Astrocyte (in vitro differentiated cells and primary cell): ENCODE measurements at places on chromosomes 5 and 9. TPM values are rescaled to one million over a fixed set of nuclear protein-coding genes. Genes with fewer than 3 reads are reported as not detected.
A peak's percentile ranks its signal among the peaks of the same experiment; 100 is the strongest.

DNA sequence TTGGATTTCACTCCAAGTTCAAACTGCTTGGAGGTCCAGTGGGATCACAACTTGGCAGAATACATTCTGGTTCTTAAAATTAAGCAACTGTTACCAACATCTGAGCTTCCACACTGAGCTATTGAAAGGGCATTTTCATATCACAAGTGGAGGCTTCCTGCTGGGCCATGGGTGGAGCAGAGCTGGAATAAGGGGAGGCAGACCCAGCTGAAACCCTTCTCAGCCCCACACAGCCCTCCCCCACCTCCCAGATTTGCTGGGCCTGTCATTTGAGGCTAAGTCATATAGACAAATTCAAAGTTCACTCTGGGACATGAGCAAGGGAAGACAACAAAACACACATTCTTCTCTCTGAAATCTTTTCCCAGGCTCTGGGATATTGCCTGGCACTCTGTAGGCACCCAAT, 79.9 kb downstream of the ACTL7B start:
- no peak for DNase-seq
- H3K27me3 ChIP-seq = peaks cover 59% of the 10 kb centered on the region
- H3K4me1 ChIP-seq = peaks cover 12% of the 10 kb centered on the region
- H3K4me3 ChIP-seq = no peak overlapping the region
- H3K36me3 ChIP-seq = no peaks in the 10 kb centered on the region

DNA sequence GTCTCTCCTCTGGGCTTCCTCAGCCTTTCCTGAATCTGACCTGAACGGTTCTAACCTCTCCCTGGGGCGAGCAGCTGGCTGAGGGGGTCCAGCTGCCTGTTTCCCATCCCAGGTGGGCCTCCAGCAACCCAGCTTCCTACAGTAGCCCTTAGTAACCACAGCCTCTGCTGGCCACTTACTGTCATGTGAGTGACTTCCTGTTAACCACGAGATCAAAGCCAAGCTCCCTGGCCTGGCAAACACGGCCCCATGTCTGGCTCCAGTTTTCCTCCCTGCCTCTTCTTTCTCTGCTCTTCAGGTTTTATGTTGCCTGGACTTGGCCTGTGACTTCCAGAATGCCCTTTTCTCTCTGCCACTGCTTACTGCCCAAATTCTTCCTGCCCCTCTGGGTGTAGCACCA, 47.2 kb upstream of the DAB2IP start:
- no peaks in the 10 kb centered on the region for H3K36me3 ChIP-seq
- H3K27ac ChIP-seq = no peak overlapping the region
- peaks cover 15% of the 10 kb centered on the region for H3K27me3 ChIP-seq
- peak; percentile 15 for DNase-seq
- no peak overlapping the region for H3K4me3 ChIP-seq

SPINK7 gene
- not detected in 2 replicates for total RNA-seq

DNA sequence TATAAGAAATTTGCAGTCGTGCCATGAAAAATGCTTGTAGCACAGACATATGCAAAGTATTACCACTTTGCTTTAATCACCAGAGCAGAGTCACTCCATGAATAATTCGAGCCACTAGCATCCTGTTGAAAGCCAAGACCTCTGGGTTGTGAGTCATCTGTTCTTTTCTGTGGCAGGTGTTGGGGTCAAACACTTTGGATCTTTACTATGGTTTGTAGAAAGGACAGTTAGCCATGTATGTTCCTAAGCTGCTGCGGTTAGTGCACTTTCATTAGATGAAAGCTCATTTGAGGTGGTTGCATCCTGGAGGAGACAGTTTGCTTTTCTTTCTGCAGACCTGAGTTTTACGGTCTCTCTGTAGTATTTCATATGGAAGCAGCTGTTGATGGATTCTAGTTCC, 223.7 kb downstream of the DMRT2 start:
- no peak overlapping the region for H3K27ac ChIP-seq
- DNase-seq = no peak

MYOZ3 gene
- 5.5 and 9.4 TPM in 2 replicates for total RNA-seq

DNA sequence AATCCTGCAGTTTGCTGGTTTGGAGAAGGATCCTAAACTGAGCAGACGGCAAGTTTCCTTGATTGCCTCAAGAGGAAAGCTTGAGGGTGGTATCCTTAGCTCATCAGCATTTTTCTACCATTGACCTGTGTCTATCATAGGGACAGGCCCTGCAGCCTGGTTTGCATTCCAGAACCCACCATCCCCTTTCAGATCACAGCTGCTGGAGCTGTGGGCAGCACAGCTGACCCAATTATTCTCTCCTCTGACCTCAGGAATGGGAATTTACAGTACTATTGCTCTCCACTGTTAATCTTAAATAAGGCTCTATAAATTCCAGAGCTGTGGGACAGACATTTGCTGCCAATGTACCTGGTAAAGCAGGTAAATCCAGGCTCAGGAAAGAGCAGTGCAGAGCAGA, 163.0 kb downstream of the SPOCK1 start:
- peaks cover 2% of the 10 kb centered on the region for H3K4me1 ChIP-seq
- no peaks in the 10 kb centered on the region for H3K27me3 ChIP-seq
- DNase-seq = no peak
- no peak overlapping the region for H3K4me3 ChIP-seq

DNA sequence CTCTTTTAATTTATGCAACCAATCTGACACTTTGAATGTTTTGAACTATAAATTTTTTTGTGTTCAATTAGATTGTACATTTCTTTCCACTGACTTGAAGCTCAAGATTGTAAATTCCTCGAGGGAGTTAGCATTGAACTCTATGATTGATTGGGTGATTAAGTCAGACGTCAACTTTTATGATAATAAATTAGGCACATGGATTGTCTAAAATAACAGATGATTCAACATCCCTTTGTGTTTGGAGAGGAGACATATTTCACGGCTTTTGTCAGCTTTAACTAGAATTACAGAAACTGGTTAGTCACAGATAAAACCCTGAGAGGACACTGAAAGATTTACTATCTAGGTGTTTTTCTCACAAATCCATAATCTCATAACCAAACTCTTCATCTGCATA, 32.7 kb upstream of the TXNDC8 start:
- H3K36me3 ChIP-seq = no peaks in the 10 kb centered on the region
- no peaks in the 10 kb centered on the region for H3K27me3 ChIP-seq
- no peaks in the 10 kb centered on the region for H3K4me1 ChIP-seq
- peak; percentile 59 for DNase-seq
- H3K4me3 ChIP-seq = no peak overlapping the region
- H3K27ac ChIP-seq = no peak overlapping the region

GLRA1 gene
- not detected in 2 replicates for total RNA-seq

NR6A1 gene
- 14.5 and 20.8 TPM in 2 replicates for total RNA-seq

PCDHB15 gene
- total RNA-seq = 1.3 and 1.6 TPM in 2 replicates

MRPS30 gene
- total RNA-seq = 42.0 and 44.1 TPM in 2 replicates

GRCh38 chr5:2276101-2276500, 393.4 kb upstream of the IRX4 start:
- DNase-seq = no peak
- no peaks in the 10 kb centered on the region for H3K4me1 ChIP-seq
- H3K4me3 ChIP-seq = no peak overlapping the region
- no peaks in the 10 kb centered on the region for H3K27me3 ChIP-seq

DNA sequence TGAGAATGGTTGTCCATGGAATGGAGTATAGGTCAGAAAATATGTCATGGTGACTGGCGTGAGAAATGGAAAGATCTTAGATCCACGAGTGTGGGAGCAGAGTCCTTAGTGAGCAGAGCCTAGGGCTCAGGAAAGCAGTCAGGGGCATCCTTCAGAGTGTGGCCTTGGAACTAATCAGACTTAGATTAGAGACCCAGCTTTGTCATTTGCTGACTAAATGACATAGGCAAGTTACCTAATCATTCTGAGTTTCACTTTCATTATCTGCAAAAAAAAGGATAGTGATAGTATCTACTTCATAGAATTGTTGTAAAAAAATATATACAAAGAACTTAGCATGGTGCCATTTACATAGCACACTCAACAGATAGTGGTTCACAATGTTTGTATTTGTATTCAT, 24.3 kb upstream of the SLIT3 start:
- no peaks in the 10 kb centered on the region for H3K36me3 ChIP-seq
- H3K27me3 ChIP-seq = no peaks in the 10 kb centered on the region
- H3K4me3 ChIP-seq = no peak overlapping the region
- no peak for DNase-seq
- no peak overlapping the region for H3K27ac ChIP-seq

SCGB3A2 gene
- total RNA-seq = 0.59 and 0.82 TPM in 2 replicates

GRCh38 chr9:94928691-94929368, 202.3 kb downstream of the AOPEP start:
- DNase-seq = peak; percentile 88
- H3K4me3 ChIP-seq = no peak overlapping the region
- no peaks in the 10 kb centered on the region for H3K27me3 ChIP-seq
- H3K27ac ChIP-seq = peak overlapping the region; percentile 95

PCAT7 gene
- 3.9 and 5.2 TPM in 2 replicates for total RNA-seq

GRCh38 chr5:114266374-114266773, 95.5 kb upstream of the KCNN2 start:
- H3K36me3 ChIP-seq = no peaks in the 10 kb centered on the region
- no peaks in the 10 kb centered on the region for H3K27me3 ChIP-seq
- H3K4me1 ChIP-seq = no peaks in the 10 kb centered on the region

DNA sequence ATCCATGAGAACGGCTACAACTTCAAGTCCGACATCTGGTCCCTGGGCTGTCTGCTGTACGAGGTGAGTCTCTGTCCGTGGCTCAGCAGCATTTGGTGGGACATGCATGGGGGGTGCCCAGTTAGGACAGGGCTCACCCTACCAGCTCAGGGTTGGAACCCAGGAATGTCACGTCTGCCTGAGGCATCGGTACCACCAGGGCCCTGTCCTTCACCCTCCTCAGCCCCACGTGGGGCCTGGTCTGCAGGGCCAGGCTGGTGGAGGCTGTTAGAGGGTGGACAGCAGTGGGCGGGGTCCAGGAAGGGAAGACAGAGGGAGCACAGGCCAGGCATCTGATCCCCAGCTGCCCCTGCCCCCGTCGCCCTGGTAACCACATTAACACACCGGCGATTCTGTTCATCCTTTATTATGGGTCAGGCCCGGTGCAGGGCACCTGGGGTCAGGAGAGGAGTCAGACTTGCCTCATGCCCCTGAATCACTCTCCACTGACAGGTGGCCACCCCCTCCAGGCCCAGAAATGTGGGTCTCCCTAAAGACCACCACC, 75.6 kb downstream of the PSMB7 start:
- no peak overlapping the region for H3K27ac ChIP-seq
- no peak for DNase-seq
- H3K4me1 ChIP-seq = peaks cover 17% of the 10 kb centered on the region

DNA sequence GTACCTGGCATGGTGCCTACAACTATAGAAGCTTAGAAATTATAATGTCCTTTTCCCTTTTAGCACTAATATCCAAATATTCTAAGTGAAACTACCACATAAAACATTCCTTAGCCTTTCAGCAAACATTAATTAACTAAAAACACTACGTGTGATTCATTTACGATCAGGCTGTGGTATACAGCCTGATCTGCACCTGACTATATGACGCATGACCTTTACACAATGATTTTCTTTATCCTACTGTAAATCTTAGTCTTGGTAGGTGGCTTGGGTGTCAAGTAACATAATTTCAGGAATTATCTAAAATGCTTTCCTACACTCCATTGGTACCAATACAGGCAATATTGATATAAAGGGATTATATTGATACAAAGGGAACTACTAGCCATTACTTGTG, 686.7 kb downstream of the DTWD2 start:
- no peak overlapping the region for H3K27ac ChIP-seq
- H3K4me3 ChIP-seq = no peak overlapping the region
- H3K27me3 ChIP-seq = no peaks in the 10 kb centered on the region
- no peak for DNase-seq

GRCh38 chr5:95284572-95285408, at the start of gene MCTP1:
Gene MCTP1 (minus strand): TSS chr5:95285094.
- H3K27ac ChIP-seq = no peak within 1 kb of the TSS
- peak; percentile 1 for DNase-seq
- peaks cover 40% of the 10 kb centered on the region for H3K27me3 ChIP-seq
- peaks cover 13% of the 10 kb centered on the region for H3K4me1 ChIP-seq
- H3K4me3 ChIP-seq = peak within 1 kb of the TSS; percentile 55

DNA sequence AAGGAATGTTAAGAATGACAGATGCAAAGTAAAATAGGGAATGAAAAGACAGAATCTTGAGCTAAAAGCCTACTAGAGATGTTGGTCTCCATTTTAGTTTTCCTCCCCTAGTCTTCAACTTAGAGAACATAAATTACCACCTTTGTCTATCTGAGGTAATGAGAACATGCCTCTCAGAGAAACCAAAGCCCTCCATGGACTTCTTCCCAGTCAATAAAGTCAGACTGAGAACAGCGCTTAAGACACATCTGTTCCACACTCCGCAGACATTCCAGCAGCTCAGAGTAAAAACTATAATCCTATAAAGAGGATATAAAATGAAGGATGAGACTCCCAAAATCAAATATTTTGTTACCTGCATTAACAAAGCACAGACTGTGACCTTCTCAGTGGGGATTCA, 79.2 kb downstream of the DPYSL3 start:
- H3K27me3 ChIP-seq = no peaks in the 10 kb centered on the region
- DNase-seq = no peak
- peaks cover 10% of the 10 kb centered on the region for H3K4me1 ChIP-seq
- peaks cover 3% of the 10 kb centered on the region for H3K36me3 ChIP-seq
- no peak overlapping the region for H3K4me3 ChIP-seq
- no peak overlapping the region for H3K27ac ChIP-seq

NUTM2G gene
- total RNA-seq = not detected in 2 replicates

DNA sequence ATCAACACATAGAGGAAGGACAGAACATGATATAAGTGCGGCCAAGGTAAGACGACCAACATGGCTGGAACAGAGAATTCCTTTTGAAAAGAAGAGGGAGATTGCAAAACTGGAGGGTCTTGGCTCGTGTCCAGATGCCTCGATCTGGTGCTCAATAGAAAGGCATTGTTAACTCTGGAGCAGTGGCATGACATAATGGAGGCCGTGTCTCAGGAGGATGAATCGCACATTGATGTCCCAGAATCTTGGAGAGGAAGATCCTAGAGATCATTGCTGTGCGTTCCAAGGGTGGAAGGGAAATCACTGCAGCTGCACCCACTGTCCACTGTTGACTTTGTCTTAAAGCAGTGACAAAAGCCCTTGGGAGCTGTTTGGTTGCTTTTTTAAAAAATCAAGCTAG, 30.9 kb downstream of the GRAMD2B start:
- no peak for DNase-seq
- no peaks in the 10 kb centered on the region for H3K27me3 ChIP-seq
- H3K4me1 ChIP-seq = peaks cover 14% of the 10 kb centered on the region
- no peak overlapping the region for H3K27ac ChIP-seq

- peaks cover 13% of the 10 kb centered on the region for H3K27me3 ChIP-seq
- no peaks in the 10 kb centered on the region for H3K36me3 ChIP-seq
- H3K4me1 ChIP-seq = no peaks in the 10 kb centered on the region
- no peak overlapping the region for H3K4me3 ChIP-seq
- no peak for DNase-seq
Observed at GRCh38 chr5:133129289-133129688, 77.5 kb downstream of the HSPA4 start.

TIMD4 gene
- not detected in 2 replicates for total RNA-seq
